Left renal pelvis (tissue), 4 donors: ENCODE measurements at places on chromosomes 4 and X. TPM values are rescaled to one million over a fixed set of nuclear protein-coding genes. Genes with fewer than 3 reads are reported as not detected.
A peak's percentile ranks its signal among the peaks of the same experiment; 100 is the strongest.

ASB12 gene
- polyA plus RNA-seq, result 0.48 TPM

ZDHHC15 gene
- polyA plus RNA-seq, result 6.6 TPM

- DNase-seq, result no peak
Observed at GRCh38 chr4:150155391-150155790, 77.1 kb downstream of the DCLK2 start.

DNA sequence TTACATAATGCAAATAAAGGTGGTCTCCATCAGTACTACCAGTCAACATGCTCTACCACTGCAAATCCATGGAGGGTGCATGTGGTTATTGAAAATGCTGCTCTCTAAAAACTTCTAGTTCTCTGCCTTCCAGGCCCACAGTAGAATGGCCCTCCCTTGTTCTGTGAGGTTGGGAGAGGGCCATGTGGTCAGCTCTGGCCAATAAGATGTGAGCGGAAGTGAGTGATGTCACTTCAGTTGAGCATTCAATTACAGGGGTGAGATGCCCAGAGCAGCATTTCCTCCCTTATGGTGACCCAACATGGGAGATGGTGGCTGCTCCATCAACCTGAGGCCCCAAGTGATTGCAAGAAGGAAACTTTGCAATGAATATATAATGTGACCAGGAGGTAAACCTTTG is 148.8 kb downstream of the CPEB2 start:
- no peak for DNase-seq

PGAM4 gene
- not detected for polyA plus RNA-seq

GRCh38 chr4:98673978-98674377 is 15.6 kb upstream of the TSPAN5 start:
- no peak for DNase-seq

DNA sequence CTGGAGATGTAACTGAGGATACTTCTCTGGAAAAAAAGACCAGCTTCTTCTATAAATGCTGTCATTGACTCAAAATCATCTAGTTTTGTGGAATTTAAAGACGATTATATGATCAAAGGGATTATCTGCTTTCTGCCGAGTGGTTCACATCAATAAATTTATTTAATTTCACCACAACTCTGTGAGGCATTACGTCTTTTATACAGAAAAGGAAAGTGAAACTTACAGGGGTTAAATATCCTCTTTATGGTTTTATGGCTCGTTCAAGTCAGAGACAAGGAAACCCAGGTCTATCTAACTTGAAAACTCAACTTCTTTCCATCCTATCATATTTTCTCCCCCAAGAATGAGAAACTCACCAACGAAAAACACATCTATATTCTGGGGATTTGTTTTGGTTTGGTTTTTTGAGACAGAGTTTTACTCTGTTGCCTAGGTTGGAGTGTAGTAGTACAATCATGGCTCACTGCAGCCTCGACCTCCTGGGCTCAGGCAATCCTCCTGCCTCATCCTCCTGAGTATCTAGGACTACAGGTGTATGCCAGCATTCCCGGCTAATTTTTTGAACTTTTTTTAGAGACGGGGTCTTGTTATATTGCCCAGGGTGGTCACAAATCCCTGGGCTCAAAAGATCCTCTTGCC is 377.9 kb upstream of the EMCN start:
- DNase-seq, result no peak

GRCh38 chr4:11336435-11336834 is 92.3 kb downstream of the HS3ST1 start:
- no peak for DNase-seq

DNA sequence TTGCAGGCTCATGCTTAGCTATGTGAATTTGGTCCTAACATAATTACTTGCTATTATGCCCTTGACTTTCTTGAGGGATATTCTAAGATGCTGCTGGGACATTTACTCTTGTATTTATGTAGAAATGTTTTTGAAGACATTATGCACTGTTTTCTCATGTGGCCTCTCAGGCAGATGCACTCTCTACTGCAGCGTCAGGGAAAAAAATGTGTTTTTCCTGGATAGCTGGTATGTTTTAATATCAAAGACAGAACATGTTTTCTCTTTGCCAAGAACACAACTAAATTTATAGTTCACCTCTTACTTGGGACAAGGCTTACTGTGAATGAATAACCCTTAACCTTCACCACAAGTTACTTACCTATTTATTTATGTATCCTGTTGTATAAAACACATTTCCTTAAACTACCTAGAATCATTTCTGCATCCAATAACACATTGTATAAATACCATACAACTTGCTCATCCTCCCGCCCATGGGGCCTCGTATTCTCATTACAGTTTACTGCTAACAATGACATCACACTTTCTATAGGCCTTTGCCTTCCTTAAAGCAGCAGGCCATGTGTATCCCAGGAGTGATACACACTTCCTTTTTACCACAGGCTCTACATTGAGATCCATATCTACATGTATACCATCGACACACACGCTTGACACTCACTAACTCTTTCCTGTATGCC is 178.7 kb downstream of the SLIT2 start:
- DNase-seq, result no peak

DNA sequence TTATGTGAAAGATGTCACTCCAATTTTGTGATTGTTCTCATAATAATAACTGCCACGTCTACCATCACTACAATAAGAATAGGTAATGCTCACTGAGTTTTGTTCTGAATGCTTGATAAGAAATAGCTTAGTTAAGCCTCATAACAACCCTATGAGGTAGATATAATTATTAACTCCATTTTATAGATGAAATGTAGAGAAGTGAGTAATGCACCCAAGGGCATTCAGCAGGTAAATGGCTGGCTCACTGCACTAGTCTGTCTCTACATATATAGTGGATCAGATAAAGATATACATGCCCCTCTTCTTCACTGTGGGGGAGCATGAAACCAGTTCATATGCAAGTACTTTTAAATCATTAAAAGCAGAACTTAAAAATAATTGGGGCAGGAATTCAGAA is 65.8 kb upstream of the SLC4A4 start:
- DNase-seq, result no peak

- DNase-seq, result no peak
Observed at GRCh38 chr4:7044137-7044930, 1.2 kb downstream of the TADA2B start.

GRCh38 chr4:109174224-109174953 is 128.1 kb downstream of the COL25A1 start:
- no peak for DNase-seq

DNA sequence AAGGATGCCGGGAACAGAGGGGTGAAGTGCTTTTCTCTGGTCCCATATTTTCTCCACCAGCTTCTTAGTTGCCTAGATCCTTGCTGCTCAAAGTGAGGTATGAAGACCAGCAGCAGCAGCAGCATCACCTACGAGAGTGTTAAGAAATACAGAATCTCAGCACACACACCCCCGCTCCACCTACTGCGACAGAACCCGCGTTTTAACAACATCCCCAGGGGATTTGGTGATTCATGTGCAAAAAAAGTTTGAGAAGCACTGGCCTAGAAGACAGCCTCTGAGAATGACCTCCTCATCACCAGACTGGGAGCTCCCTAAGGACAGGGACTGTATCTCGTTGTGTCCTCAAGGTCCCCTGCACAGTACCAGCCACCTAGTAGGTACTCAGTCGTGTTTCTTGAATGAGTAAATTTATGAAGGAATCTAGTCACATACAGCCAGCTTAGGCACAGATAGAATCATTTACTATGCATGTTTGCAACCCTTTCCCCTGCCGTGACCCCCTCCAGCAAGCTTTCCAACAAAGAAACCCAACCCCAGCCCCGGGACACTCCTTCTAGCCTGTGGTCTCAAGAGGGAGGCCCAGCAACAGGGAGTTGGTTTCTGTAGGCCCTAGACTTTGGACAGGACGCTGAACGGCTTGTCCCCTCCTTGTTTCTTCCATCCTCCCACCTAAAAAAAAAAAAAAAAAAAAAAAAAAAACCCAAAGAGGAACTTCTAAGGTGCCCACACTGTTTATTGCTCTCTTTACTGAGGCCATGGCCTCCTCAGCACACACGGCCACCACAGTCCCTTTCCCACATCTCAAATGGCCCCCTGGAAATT is 21.5 kb downstream of the RTL5 start:
- DNase-seq, result no peak

GRCh38 chrX:150913511-150913910 is 15.0 kb upstream of the CD99L2 start:
- DNase-seq, result no peak

DNA sequence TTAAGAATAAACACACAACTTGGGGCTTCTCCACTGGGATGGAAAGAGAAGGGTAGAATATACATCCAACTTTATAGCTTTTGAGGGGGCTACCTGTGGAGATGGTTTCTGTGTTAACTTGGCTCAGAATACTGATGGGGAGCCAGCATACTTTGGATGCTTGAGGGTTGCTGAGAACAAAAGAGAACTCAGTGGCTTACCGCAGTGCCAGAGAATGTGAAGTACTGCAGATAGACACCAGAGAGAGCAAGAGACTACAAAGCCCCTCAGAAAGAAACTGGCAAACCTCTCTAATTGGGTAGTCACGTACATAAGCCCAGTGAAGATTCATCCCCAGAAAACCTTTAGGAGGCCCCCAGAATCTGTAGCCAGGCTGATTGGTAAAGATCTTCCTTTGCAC is 214.4 kb downstream of the DCHS2 start:
- DNase-seq, result no peak

KLHL4 gene
- 8.9 TPM for polyA plus RNA-seq

DNA sequence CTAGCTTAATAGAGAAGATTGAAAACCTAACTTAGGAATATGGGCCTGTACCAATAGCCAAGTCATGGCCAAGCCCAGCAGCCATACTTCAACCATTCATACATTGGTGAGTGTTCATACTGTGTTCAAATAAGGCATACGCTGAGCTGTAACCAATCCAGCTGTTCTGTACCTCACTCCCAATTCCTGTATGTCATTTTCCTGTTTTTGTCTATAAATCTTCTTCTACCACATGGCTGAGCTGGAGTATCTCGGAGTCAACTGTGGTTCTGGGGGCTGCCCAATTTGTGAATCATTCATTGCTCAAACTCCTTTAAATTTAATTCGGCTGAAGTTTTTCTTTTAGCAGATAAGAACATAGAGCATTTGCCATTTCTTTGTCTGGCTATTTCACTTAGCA is 195.3 kb upstream of the ANKRD50 start:
- no peak for DNase-seq

SLC10A4 gene
- 2.3 TPM for polyA plus RNA-seq

DTHD1 gene
- polyA plus RNA-seq, result not detected

GRCh38 chrX:153634236-153634635 is 12.8 kb upstream of the DUSP9 start:
- no peak for DNase-seq

- DNase-seq, result no peak
Observed at GRCh38 chr4:86247320-86247719, 112.5 kb downstream of the MAPK10 start.

DNA sequence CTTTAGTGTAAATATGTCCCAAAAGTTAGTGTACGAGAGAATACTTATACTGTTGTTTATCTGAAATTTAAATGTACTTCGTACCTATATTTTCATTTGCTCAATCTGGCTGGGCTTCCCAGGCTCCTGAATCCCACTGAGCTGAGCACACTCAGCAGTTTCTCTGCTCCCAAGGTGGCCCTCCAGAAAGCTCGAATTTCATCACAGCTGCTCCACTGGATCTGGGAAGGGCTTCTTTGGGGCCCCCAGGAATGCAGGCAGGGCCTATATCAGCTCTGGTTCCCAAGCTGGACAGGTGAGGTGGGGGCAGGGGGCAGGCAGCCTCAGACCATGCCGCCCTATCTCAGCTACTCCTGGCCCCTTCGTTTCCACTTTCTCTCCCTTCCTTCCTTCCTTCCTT is 1.5 kb upstream of the FATE1 start:
- no peak for DNase-seq

SLC10A7 gene
- polyA plus RNA-seq, result 16.3 TPM

- DNase-seq, result no peak
Observed at GRCh38 chr4:57114973-57115372, 4.8 kb upstream of the IGFBP7 start.

DNA sequence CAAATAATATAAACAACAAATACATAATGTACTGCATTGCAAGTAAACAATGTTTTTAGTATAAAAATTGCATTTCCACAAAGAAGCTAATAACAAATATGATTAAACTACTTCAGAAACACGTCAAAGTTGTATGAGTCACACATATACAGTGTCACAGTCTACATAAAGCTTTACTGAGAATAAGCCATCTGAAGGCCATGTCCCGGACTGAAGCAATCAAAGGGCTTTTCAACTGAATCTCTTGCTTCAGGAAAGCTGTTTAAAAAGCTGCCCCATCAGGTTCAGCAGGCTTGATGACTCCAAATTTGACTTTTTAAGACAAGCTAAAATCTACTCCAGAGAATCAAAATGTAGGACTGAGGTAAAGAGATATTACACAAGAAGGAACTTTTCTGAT is 1476.8 kb downstream of the ADGRL3 start:
- DNase-seq, result no peak

ERAS gene
- polyA plus RNA-seq, result 0.18 TPM

GRCh38 chr4:7962609-7963508 is 23.2 kb upstream of the AFAP1 start:
- DNase-seq, result no peak

GRCh38 chr4:148444296-148445070 is 2.3 kb upstream of the NR3C2 start:
- DNase-seq, result no peak

DNA sequence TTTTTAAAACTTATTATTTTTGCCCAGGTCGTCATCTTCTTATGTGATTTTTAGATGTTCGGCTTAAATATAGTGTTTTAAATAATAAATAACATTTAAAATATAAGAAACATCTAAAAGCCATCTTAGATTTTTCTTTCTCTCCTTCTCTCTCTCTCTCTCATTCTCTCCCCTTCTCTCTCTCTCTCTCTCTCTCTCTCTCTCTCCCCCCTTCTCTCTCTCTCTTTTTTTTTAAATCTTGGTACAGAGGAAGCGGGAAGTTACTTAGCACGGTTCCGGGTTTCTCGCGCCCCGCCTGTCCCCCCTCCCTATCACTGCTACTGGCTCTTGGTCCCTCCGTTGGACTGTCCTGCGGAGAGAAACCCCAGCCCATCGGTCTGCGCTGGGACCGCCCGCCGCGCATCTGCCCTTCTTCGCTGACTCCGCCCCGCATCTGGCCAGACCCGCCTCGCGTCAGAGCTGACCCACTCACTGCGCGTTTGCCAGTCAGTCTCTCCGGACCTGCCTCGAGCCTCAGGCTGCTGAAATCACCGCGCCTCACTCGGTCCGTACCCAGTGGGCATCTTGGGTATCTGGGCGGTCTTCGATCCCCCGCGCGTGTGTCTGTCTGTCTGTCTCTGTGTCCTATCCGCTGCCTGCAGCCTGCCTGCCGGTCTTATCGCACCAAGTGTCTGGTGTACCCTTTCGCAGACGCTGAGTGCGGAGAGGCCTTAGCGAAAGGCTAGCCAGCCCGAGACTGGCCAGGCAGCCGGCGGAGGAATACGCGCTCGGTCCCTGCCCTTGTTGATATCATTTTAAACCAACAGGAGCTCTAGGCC is at the start of gene PABPC5:
TSS of gene PABPC5 (plus strand) at position 489 of the 818 bp plus-strand sequence. CDS start 739 bp downstream, outside the sequence.
- peak; percentile 48 for DNase-seq

GRCh38 chr4:37595875-37596680 is 90.1 kb downstream of the RELL1 start:
- no peak for DNase-seq

NSDHL gene
- polyA plus RNA-seq, result 27.8 TPM

DNA sequence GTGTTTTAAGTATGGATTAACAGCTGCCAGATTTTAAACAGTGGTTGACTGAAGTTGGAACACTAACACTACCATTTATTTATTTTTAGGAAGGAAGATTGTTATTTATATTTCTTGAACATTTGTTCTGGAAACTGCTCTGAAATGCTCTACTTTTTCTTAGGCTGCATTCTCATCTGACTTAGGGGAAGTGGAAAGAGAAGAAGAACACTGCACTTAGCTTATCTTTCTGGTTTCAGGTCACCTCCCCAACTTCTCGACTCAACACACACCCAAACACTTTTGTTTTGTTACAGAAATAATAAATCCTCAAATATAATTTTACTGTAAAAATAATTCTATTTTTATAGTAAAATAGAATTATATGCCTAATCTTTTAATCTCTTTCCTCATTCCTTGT is 18.6 kb downstream of the BLTP1 start:
- DNase-seq, result no peak
